ENCODE measurements at places on chromosomes 11 and 22. TPM values are rescaled to one million over a fixed set of nuclear protein-coding genes. Genes with fewer than 3 reads are reported as not detected.

DNA sequence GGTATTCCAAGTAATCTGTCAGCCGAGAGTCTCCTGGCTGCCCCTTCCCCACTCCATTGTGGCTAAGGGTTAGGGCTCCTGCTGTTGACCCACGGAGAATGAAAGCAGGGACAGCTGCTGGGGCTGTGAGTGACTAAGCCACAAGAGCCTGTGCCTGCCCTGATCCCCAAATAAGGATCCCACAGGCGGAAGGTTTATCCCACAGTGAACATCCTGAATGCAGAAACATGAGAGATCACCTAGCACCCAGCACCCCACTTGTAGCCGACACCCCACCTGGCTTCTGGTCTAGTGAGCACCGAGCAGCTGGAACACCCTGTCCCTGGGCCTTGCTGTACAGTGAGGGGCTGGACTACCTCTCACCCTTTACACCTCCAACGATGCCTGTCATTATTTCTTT is 117.7 kb upstream of the LMO1 start:
- H3K4me1 ChIP-seq = no peaks in the 10 kb centered on the region
- H3K27me3 ChIP-seq = no peaks in the 10 kb centered on the region
- no peak overlapping the region for H3K4me3 ChIP-seq
- H3K27ac ChIP-seq = no peak overlapping the region

The OR52I2 gene
- total RNA-seq = not detected

The GGTLC3 gene
- not detected for total RNA-seq

The MS4A6A gene
- total RNA-seq = 279 TPM

DNA sequence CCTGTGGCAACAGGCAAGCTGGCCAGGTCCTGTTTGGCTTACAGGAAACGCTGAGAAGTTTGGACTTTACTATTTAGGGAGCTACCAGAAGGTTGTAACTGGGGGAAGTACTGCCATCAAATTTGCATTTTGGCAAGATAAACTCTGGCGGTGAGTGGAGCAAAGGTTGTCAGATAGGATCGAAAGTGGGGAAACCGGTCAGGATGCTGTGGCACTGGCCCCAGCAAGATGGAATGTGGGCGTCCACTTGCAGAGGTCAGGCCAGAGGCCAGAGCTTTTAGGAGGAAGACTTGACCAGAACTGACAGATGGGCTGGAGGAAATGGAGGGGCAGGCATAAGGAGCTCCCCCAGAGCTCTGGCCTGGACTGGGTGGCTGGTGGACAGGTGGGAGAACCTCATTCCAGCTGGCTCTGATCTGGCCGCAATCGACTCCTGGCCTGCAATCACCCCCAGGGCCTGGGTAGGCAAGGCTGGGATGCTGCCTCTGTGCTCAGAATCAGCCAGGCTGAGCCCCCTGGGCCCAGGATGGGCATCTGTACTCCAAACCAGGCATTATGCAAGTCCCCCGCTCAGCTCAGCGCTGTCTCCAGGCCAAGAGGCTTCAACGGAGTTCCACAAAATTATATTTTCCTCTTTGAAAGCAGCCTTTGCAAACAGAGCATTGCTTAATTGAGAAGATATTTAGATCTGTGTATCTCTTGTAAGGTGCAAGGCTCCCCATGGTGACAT is 178.3 kb upstream of the NECTIN1 start:
- no peaks in the 10 kb centered on the region for H3K36me3 ChIP-seq
- no peaks in the 10 kb centered on the region for H3K4me1 ChIP-seq
- H3K27ac ChIP-seq = no peak overlapping the region
- no peak for DNase-seq

DNA sequence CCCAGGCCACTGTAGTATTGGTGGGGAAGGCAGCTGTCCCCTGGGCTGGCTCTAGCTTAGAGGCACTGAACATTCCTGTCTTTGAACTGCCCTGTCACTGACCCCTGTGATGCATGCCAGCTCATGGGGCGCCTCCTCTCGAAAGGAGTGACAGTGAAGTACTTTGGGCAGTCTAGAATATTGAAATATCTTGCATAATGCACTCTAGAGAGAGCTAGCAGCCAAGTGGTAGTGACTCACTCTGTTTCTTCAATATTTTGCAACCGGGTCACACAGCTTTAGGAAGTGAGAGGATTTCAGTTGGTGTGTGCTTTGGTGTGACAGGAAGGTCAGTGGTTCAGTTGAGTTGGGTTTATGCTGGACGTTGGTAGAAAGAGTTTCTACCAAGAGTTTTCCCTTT is 35.5 kb upstream of the ST14 start:
- H3K4me3 ChIP-seq = no peak overlapping the region
- peak overlapping the region; percentile 27 for H3K27ac ChIP-seq
- no peaks in the 10 kb centered on the region for H3K36me3 ChIP-seq
- peaks cover 10% of the 10 kb centered on the region for H3K4me1 ChIP-seq
- DNase-seq = peak; percentile 80
- H3K27me3 ChIP-seq = no peaks in the 10 kb centered on the region

DNA sequence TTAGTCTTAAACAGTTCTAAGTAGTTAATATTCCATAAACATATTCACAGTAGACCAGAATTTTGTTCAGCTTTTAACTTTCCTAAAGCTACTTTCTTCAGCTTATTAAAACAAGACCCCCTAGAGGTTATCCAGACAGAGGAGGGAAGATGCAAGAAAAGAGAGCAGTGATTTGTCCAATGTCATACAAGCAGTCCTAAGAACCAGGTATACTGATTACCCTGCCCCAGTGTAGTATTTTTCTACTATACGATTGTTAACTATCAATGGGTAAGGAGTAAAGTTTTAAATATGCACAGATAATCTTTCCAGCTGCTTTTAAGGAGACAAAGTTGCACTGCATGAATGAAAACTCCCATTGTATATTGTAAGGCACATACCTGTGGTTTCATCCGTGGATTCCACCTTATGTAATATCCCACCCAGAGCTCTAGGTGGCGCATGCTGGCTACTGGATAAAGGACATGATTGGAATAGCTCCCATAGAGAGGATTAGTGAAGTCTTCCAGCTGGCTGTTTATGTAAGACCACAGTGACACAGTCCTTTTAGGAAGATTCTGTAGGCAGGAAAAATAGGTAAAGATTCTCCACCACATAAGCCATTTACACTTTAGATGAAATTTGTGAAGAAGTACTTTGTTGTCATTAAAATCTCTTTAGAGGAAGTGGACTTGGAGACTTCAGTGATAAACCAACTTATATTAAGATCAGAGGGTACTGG is 45.6 kb downstream of the CEP57 start:
- peaks cover 21% of the 10 kb centered on the region for H3K36me3 ChIP-seq
- no peaks in the 10 kb centered on the region for H3K4me1 ChIP-seq
- H3K27me3 ChIP-seq = no peaks in the 10 kb centered on the region

The SYT12 gene
- 0.28 TPM for total RNA-seq

GRCh38 chr11:45754261-45754709 is 50.7 kb upstream of the SLC35C1 start:
- H3K4me1 ChIP-seq = no peaks in the 10 kb centered on the region
- peak; percentile 39 for DNase-seq
- peak overlapping the region; percentile 47 for H3K27ac ChIP-seq
- no peaks in the 10 kb centered on the region for H3K36me3 ChIP-seq
- no peaks in the 10 kb centered on the region for H3K27me3 ChIP-seq
- no peak overlapping the region for H3K4me3 ChIP-seq

DNA sequence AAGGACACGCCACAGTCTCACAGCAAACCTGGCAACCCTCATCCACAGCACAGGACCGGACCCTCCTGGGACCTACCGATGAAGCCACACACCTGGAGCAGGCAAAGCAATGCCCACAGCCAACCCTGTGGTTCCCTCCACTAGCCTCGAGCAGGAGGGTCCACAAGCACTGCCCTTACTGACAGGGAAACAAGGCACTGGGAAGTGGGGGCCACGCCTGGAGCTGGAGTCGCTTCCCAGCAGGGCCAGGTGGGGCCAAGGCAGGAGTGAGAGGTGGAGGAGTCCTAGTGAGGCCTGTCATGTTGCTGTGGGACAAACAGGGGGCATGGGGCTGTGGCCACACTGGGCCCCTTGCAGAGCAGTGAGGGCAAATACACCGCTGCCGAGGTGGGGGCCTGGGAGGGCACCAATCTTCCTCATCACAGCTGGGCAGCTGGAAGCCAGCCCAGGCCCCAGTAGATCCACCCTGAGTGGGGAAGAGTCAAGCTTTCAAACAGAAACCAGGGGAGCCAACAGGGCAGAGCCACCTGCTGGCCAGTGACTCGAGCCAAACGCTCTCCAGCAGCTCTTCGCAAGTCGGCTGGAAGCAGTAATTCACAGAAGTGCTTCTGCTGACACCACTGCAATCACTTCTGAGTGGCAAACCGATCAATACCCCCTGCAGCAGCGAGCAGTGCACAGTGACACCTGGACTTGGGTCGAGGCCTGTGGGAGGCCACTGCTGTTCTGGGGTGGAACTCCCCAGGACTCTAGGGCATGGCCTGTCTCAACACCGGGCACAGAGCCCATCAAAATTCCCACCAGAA is 13.7 kb downstream of the SULT4A1 start:
- H3K4me1 ChIP-seq = no peaks in the 10 kb centered on the region
- no peaks in the 10 kb centered on the region for H3K36me3 ChIP-seq
- H3K27me3 ChIP-seq = no peaks in the 10 kb centered on the region

- no peak overlapping the region for H3K27ac ChIP-seq
- H3K36me3 ChIP-seq = no peaks in the 10 kb centered on the region
- no peak for DNase-seq
- peaks cover 42% of the 10 kb centered on the region for H3K27me3 ChIP-seq
- H3K4me1 ChIP-seq = no peaks in the 10 kb centered on the region
Observed at GRCh38 chr11:22342211-22343031, 4.2 kb downstream of the SLC17A6 start.

- H3K27me3 ChIP-seq = no peaks in the 10 kb centered on the region
- no peak for DNase-seq
- no peak overlapping the region for H3K27ac ChIP-seq
- H3K4me1 ChIP-seq = no peaks in the 10 kb centered on the region
Observed at GRCh38 chr11:133636711-133637355, 104.5 kb upstream of the OPCML start.

The MMP10 gene
- total RNA-seq = not detected

The CARD16 gene
- 9.0 TPM for total RNA-seq

The CLMP gene
- total RNA-seq = 5.0 TPM

DNA sequence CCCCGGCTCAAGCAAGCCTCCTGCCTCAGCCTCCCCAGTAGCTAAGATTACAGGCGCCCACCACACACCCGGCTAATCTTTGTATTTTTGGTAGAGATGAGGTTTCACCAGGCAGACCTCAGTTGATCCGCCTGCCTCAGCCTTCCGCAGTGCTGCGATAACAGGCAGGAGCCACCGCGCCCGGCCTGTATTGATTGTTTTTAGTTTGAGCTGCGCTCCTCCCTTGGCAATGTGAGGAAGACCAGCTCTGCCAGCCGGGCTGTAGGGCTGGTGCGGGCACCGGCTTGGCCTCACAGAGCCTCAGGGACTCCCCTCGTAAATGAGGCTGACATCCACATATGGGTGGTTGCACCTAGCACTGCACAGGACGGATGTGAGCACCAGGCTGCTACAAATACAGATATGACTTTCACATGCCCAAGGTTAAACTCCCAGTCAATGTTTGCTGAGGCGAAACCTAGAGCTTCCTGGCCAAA is 7.5 kb upstream of the SLC2A11 start:
- no peak overlapping the region for H3K27ac ChIP-seq
- no peaks in the 10 kb centered on the region for H3K27me3 ChIP-seq
- H3K4me1 ChIP-seq = peaks cover 31% of the 10 kb centered on the region
- no peaks in the 10 kb centered on the region for H3K36me3 ChIP-seq
- H3K4me3 ChIP-seq = no peak overlapping the region

DNA sequence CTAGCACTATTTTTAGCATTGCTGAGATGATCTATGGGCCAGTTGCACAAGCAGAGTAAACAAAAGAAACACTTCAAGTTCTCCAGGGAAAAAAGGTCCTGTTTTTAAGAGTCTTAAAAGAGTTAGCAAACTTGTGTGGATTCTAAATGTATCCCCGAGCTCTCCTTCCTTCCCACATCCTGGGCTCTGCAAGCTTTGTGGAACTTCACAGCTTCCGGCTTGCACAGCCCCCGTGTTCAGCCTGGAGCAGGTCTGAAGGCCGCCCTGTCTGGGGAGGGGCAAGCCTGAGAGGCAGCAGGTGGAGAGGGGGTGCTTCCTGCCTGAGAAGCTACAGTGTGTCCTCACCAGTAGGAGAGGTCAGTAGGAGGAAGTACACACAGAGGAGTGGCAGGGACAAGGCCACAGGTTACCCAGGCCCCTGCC is 35.1 kb upstream of the SUSD2 start:
- peaks cover 71% of the 10 kb centered on the region for H3K4me1 ChIP-seq
- H3K27ac ChIP-seq = peak overlapping the region; percentile 90
- H3K36me3 ChIP-seq = no peaks in the 10 kb centered on the region
- no peaks in the 10 kb centered on the region for H3K27me3 ChIP-seq

- DNase-seq = no peak
- H3K27ac ChIP-seq = no peak overlapping the region
- no peak overlapping the region for H3K4me3 ChIP-seq
- H3K27me3 ChIP-seq = no peaks in the 10 kb centered on the region
Observed at GRCh38 chr11:57732661-57733060, 8.6 kb upstream of the SELENOH start.

DNA sequence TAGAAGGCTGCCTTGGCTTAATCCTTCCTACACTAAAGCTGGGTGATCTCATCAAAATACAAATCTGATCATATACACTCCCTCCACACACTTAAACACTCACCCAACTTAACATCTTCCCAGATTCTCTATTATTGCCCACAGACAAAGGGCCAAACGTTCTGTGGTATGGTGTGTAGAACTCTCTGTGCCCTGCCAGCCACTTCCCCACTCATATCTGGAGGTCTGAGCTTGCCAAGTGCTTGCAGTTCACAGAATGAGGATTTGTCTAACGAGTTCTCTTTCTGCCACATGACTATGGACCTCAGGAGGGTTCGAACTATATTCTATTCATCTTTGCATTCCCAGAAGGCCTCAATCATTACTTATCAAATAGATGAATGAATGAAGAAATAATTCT is 77.6 kb downstream of the MPPED2 start:
- H3K4me1 ChIP-seq = no peaks in the 10 kb centered on the region
- H3K27ac ChIP-seq = no peak overlapping the region
- H3K27me3 ChIP-seq = no peaks in the 10 kb centered on the region
- no peak overlapping the region for H3K4me3 ChIP-seq
- DNase-seq = no peak

The NAA40 gene
- total RNA-seq = 18.2 TPM

DNA sequence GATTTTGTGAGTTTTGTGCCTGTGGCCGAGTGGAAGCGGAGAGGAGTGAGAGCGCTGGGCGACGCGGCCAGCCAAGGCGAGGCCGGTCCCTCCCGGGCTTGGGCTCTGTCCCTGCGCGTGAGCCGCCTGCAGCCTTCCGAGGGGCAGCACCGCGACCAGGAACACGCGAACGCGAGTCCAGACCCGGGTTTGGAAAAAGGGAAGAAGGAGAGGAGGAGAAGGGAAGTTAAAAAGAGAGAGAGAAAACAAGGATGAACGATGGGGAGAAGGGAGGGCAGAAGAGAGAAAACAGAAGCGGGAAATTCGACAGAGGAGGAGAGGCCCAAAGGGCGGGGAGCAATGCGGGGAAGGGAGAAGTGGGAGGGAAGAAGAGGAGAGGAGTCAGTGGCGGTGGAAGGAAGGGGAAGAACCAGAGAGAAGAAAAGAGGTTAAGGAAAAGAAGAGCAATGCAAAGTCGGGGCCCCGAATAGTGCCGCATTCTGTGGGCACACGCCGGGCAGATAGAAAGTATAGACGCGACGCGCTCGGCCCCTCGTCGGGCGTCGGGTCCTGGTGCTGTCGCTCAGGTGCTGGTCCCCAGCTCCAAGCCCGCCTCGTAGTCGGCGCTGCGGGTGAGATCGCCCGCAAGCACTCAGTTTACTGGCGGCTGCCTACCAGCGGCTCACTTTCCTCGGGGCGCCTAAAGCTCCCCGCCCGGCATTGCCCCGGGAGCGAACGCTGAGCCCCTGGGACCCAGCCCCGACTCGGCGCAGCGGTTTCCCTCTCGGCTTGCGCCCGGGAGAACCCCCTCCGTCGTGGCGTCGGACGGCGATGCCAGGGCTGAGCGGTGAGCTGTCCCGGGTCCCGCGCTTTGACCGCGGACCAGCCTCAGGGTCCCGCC is 2.8 kb upstream of the BARX2 start:
- H3K4me1 ChIP-seq = peaks cover 36% of the 10 kb centered on the region
- DNase-seq = no peak
- H3K27me3 ChIP-seq = peaks cover 47% of the 10 kb centered on the region
- no peak overlapping the region for H3K27ac ChIP-seq
